ENCODE measurements at places on chromosomes 4 and X.

DNA sequence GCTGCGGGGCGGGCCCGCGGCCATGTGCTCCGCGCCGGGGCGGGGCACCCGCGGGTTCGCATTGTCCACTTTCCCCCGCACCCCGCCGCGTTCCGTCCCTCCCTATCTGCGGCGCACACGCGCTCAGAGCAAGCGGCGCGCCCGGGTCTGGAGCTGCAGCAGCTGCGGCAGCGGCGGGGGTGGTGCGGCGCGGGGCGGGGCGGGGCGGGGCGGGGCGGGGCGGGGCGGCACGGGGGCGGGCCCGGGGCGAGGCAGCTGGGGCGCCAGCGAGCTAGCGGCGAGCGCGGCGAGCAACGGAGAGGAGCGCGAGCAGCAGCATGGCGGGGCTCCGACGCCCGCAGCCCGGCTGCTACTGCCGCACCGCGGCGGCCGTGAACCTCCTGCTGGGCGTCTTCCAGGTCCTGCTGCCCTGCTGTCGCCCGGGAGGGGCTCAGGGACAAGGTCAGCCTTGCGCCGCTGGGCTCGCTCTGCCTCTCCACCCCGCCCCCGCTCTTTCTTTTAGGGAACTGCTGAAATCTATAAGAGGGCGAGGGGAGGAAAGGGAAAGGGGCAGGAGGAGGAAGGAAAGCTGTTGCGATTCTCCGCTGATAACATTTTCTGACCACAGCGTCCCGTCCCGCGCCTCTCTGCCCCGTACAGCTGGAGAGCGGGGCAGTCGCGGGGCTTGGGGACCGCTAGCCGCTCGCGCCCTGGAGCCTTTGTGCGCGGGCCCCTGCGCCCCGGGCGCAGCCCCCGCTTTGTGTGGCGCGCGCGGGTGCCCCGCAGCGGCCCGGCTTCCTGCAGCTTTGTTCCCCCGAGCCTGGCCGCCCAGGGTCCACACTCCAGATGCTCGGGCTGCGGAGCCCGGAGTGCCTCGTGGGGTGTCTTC lies at the start of gene TMEM131L:
Gene TMEM131L, plus strand, starts transcription at position 280 of the 868 bp plus-strand sequence. Its CDS starts 38 bp downstream, at position 318.
- DNase-seq = no peak

DNA sequence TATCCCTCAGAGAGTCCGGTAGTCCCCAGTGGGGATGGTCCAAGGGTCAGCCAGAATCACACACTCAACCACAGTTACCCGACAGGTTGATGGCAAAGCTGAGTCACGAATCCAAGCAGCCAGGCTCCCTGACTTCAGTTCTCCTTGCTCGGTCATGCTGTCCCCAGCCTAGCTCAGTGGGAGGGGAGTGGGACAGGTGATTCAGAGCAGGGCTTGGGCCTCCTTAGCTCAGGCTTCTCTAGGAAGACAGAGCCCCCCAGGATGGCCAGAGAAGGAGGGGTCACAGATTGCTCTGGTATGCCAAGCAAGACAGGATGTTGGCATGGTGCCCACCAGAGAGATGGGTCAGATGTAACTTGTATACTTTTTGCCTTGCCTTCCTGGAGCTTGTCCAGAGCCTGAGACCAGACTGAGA lies 66.5 kb downstream of the EFNB1 start:
- DNase-seq = no peak

DNA sequence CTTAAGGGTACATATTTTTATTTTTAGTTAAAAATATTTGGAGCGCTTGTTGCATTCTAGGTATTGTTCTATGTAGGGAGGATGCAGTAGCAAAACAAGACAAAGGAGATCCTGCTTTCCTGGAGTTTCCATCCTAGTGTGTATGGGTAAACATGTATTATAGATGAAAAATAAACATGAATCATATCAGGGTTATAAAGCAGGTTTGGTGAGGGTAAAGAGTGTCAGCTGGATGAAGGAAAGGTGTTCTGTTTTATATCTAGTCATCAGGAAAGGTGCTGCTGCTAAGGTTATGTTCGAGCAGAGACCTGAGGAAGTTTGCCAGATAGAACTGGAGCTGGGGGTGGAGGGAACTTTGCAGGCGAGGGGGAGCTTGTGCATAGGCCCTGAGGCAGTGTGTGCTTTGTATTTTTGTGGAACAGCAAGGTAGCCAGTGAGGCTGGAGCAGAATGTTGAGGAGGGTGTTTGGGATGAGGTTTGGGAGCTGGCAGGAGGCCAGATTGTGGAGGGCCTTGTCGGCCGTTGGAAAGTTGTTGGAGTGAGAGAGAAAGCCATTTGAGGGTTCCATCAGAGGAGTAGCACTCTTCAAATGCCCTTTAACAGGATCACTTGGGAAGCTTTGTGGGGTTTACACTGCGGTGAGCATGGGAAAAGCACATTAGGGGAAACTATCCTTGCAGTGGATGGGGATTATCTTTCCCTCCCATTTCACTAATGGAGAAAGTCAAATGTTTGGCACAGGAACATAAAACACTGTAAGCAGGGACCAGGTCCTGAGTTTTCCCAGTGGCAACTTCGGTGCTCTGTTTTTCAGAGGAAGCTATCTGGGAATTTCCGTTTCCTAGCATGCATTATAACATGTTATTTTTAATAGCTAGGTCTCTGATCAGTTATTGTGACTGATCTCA lies 35.9 kb downstream of the AFF1 start:
- DNase-seq = no peak

- DNase-seq = no peak
Observed at GRCh38 chr4:164948975-164949374, 28.5 kb downstream of the TRIM61 start.

DNA sequence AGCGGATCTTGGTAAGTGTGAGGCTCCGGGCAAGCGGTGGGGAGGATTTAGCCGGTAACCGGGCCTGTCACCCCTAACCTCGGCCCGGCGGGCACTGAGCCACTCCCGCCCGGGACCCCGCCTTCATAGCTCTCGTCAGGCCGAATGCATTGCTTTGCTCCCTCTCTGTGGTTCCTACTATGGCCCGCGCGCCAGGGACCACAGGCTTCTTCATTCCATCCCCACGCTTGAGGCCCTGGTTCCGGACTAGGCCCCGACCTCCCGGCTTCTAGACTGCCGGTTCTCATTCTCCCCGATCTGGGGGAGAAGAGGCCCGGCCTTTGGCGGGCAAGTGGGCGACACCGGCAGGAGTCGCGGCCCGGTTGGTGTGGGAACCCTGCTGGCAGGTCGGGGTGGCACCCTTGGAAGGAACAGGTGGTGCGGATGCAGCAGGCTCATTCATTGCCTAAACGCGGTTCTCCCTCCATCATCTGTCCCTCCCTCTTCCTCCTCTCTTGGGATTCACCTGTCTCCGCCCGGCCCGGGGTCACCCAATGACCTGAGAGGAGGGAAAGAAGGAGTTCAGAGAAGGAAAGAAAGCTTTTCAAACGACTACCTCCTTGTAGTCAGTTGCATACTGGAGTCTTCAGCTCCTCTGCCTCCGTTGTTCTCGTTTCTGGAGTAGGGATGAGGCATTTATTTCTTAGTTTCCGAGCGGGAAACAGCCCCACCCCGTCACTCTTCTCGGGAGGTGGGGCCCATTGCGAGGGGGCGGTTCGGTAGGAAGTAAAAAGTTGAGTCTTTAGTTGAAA lies at the start of gene NDUFC1:
Gene NDUFC1, minus strand, starts transcription at position 657 of the 791 bp plus-strand sequence. CDS start 6,679 bp downstream, outside the sequence.
- peak; percentile 39 for DNase-seq

GRCh38 chr4:10106421-10107039 lies 10.1 kb downstream of the WDR1 start:
- DNase-seq = no peak

- DNase-seq = no peak
Observed at GRCh38 chrX:8987672-8988250, 46.2 kb downstream of the FAM9B start.

- no peak for DNase-seq
Observed at GRCh38 chr4:2497931-2498330, 29.0 kb downstream of the RNF4 start.

DNA sequence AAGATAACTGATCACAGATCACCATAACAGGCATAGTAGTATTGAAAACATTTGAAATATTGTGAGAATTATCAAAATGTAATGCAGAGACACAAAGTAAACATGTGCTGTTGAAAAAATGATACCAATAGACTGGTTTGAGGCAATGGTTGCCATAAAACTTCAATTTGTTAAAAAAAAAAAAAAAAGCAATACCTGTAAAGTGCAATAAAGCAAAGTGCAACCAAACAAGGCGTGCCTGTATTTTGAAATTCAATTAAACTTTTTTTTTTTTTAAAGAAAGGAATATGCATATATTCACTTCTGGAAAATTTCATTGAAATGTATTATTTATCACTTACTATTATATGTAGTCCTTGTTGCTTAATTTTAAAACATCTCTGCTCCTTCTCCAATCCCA lies 27.7 kb downstream of the TMEM154 start:
- no peak for DNase-seq

DNA sequence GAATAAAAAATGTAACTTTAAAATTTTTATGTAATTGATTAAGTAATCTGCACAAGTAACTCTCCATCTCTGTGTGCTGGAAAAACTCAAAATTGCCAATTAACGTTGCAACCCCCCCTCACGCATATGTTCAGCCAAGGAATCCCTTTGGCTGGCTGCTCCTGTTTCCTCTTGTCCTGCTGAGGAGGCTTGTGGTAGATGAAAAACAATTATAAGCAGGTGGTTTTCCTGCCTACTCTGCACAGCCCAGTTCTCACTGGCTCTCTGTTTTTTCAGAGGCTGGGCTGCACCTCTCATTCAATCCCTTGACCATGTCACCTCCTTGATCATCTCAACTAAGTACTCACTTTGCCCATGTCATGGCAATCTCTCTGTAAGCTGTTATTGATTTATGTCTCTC lies 1068.4 kb downstream of the ARAP2 start:
- DNase-seq = no peak

- DNase-seq = no peak
Observed at GRCh38 chr4:81628489-81628888, 156.8 kb upstream of the RASGEF1B start.

DNA sequence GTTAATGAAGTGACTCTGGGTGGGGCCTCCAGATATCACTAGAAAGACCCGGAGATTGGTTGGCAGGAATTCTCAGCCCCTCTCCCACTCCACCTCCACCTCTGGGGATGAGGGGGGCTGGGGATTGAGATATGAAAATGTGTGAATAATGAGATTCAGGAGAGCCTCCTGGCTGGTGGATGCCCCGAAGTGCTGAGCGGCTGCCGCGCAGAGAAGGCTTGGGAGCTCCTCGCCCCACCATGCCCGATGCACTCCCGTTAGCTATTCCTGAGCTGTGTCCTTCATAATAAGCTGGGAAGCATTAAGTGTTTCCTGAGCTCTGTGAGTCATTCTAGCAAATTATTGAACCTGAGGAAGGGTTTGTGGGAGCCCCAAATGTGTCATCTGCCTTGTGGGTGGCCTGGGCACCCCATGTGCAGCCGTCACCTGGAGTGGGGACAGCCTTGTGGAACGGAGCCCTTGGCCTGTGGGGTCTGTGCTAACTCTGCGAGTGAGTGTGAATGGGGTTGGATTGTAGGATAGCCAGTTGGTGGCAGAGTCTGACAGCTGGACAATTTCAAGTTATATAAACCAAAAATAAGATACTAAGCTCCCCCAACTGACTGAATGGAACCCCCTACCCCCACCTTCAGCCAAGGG lies 4.4 kb upstream of the MAEA start:
- DNase-seq = no peak

- no peak for DNase-seq
Observed at GRCh38 chr4:76279462-76279861, 27.1 kb upstream of the STBD1 start.

DNA sequence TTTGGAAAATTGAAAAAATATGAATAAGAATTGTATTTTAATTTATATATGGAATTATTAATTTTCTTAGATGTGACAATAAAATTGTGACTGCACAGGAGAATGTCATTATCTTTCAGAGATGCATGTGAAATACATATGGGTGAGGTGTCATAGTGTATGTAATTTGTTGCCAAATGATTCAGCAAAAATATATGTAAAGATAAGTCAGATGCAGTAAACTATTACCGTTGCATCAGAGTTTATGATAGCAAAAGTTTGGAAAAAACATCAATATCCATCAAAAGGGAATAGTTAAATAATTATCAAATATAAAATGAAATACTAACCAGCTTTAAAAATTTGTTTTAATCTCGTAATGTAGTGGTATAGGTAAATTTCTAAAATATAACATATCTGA lies 10.4 kb upstream of the SLC7A11 start:
- no peak for DNase-seq

DNA sequence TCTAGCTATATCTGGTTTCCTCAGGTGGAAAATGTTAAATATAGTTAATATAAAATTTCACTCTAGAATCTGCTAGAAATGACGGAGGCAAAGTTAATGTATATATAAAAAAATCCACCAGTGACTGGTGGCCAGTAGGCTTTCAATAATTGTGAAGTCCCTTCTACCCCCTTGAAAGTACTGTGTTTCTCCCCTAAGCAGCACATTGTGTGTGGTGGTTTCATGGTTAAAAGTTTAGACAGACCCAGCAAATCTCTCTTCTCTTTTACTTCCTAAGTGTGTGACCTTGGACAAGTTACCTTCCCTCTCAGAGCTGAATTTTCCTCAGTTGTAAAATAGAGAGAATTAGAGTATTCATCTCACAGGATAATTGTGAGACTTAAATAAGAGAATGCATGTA lies 600 bp upstream of the HEPH start:
- no peak for DNase-seq
